ENCODE measurements at places on chromosomes 4 and X.

- DNase-seq = no peak
Observed at GRCh38 chrX:142923201-142923600, 102.5 kb upstream of the SPANXN4 start.

DNA sequence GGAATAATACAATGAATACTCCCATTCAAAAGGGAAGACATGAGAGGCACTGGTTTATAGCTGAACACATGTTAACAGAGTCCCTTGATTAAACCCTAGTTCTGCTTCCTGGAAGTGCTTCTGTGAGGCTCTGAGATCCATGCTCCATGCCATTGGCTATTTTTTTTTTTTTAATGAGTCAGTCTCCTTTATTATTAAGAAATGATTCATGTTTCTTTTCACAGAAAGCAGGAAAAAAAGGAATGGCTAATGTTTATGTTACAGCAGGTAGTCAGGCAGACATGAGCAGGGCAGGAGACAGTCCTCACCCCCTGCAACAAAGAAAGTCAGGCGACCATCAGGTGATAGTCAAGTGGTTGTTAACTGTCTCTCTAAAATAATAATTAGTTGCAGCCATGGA lies 598.7 kb downstream of the EPHA5 start:
- DNase-seq = no peak

DNA sequence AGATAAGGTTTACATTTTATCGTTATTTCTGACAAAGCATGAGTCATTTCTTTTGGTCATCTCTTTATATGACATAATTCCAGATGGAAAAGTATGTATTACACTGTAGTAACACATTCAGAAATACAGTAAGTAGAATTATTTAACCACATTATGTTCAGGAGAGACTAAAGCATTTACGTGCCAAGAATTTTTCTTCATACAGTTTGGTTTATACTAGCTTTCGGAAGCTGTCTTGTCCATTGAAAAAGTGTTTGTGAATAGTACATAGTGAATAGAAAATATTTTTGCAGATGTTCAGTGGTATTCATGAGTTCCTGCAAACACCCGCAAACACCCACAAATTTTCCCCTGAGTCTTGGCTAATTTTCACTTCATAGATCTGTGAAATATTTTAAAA lies 1033.0 kb upstream of the INTU start:
- no peak for DNase-seq

GRCh38 chrX:119459181-119459580 lies 9.1 kb upstream of the SLC25A5 start:
- DNase-seq = no peak

GRCh38 chrX:139156356-139156755 lies 374.2 kb upstream of the F9 start:
- DNase-seq = no peak

DNA sequence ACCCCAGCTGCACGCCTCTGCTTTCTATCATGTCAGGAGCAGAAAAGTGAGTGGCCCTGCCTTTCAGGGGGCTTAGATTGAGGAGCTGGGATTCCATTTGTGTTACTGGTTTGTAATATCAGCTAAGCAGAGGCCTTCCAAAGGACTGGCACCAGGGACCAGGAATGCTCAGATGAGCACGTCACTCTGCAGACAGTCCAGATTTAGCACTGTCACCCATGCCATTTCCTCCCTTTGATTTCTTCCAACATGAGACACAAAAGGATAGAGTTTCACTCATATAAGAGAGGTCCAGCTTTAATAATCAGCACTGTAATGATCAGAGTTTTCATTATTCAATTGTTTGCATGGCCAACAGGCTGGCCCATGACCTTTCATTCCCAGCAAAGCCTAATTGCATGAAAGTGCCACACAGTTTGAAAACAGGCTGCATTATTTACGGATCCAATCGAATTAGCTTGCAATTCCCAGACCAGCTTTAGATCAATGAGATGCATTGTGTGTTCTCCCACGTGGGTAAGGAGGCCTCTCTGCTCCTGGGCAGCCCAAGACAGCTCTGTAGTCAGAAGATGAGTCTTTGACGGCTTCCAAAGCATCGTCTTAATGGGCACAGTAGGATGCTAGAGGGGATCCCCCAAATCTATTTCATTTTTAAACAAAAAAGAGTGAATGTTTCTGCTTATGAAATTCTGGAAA lies 9.8 kb upstream of the SLC2A9 start:
- no peak for DNase-seq

DNA sequence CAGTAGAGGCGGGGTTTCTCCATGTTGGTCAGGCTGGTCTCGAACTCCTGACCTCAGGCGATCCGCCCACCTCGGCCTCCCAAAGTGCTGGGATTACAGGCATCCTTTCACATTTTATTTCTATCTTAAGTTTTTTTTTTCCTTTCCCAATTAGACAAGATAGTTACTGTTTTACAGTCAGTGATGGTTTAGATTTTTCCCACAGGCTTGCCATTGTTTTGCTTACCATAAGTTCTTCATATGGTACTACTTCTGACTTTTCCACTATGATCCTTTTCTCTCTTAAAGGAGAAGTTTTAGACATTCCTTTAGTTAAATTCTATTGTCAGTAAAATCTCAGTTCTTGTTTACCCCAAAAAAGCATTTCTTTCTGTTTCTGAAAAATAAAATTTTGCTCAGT lies 462.6 kb downstream of the CENPC start:
- DNase-seq = no peak

GRCh38 chrX:63746278-63746677 lies 38.7 kb downstream of the ARHGEF9 start:
- DNase-seq = no peak

GRCh38 chrX:44568196-44568595 lies 25.5 kb upstream of the FUNDC1 start:
- DNase-seq = no peak

DNA sequence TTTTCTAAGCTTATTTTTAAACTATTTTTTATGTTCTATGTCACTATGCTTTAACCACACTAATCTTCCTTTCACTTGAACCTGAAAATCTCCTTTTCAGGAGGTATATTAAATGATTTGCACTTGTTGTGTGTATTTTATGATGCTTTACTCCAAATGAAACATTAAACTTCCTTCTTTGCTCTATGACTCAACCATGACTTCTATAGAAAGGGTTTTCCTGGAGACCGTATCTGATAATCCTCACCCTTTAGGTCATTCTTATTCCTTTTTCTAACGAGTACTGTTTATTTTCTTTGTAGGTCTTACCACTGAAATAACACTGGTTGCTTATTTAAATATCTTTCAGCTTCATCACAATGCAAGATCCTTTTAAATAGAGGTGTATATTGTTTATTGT lies 1163.2 kb downstream of the PCDH18 start:
- DNase-seq = no peak

DNA sequence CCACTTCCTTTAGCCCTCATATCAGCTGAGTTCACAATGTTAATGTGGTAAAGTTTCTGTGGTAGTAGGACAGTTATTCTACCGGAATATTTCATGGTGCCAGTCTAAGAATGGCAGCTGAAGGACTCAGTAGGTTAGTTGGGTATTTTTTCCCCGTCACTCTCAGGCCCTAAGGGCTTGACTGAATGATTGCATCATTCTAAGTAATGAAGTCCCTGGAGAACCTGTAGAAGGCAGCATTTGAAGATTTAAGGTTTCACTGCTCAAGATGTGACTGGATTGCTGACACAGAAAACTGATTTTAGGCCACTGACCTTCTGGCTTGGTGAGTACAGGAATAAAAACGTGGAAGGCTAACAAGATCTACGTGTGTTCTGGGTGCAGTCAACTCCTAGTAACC lies 657.3 kb downstream of the PCDH19 start:
- no peak for DNase-seq

- no peak for DNase-seq
Observed at GRCh38 chrX:148940411-148940996, 440.1 kb downstream of the AFF2 start.

DNA sequence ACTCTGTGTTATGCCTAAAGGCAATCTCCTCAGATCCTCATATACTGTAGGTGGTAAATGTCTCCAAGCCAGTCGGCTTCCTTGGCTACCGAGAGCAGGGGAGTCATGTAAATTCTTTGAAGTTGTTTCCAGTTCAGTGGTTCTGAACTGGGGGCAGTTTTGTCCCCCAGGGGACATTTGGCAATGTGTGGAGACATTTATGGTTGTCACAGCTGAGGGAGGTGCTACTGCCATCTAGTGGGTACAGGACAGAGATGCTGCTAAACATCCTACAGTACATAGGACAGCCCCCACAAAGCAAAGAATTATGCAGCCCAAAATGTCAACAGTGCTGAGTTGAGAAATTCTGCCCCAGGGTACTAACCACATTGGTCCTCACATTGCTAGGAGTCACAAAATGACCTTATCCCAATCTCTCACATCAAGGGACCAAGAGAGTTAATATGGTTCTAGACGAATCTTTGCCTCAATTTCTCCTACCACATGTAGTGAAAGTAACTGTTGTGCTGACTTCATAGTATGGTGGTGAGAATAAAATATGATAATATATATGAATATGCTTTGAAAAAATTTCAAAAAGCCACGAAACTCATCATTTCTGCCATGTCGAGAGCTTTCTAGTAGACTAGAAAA lies 104.4 kb upstream of the ARHGAP24 start:
- no peak for DNase-seq

DNA sequence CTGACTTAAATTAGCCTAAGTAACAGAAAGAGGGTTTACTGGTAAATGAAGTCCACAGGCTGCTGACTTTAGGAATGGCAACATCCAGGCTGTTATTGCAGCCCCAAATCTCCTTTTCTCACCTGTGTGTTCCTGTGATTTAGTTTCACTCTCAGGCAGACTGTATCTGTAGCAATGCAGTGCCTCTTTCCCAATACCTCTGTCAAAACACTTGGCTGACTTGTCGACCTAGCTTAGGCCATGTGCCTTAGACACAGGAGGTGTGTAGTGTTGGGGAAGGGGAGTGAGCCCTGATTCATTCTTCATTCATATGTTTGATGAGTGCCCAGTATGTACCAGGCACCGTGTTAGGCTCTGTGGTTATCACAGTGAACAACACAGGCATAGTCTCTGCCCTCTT lies 46.9 kb downstream of the JADE3 start:
- DNase-seq = no peak

DNA sequence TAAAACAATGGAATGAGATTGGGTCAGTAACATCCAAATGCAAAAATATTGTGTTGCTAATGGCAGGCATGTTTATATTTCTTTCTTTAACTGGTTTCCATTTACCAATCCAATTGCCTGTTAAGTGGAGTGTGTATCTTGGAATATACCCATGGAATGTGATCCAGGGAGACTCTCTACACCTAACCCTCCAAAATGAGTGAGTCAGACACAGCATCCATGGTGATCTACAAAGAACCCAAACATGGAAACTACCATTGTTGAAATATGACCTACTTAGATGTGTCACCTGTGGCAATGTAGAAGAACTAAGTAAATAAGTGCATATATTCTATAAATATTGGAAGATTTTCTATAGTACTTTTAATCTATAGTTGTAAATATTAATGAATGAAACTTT lies 110.3 kb downstream of the AREG start:
- no peak for DNase-seq

DNA sequence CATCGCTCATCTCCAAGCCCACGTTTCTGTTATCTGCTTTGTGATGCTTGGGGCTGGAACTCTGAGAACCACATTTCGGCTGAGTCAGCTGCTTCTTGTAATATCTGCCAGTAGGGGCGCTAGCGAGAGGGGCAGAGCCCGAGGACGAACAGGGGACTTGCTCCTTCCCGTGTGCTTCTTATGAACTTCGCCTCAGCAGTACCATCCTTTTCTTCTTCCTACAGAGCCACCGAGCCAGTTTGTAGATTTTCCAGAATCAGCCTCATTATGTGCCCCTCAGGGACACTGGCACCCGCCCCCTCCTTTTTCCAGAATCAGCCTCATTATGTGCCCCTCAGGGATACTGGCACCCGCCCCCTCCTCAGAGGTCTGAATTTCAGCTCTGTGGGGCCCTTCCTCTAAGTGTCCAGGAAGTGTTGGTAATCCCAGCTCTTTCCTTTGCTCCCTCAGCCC lies 441.7 kb upstream of the RASGEF1B start:
- DNase-seq = peak; percentile 31

DNA sequence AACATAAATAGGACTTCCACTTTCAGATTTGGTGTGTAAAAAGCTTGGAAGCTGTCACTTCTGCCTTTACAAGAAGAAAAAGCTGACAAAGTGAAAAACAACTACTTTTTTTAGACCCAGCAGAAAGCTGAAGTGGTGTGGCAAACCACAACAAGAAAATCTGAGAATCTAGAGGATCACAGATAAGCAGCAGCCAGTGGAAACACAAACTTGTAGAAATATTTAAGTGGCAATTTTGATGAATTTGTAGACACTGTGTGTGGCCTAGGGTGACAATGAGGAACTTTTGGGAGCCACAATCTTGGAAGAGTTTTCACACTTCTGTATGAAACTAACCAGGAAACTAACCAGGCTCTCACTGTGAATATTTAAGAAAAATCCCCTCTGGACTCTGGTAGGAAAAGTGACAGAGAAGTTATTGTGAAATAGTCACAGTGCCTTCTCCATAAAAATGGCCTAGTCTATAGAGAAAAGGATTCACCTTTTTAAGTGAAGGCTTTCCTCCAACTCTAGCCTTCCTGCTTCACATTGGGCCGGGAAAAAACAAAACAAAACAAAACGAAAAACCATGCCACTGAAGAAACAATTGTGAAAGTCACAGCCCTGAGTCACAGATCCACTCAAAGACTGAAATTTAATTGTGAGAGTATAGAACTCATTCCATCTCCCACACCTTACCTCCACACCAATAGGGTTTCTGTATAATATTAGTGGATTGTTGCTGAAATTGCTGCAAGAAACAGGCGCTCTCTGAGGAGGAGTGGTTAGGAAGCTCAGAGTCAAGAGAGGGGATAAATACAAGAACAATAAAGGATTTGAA lies 26.7 kb upstream of the GUCY1A1 start:
- no peak for DNase-seq

DNA sequence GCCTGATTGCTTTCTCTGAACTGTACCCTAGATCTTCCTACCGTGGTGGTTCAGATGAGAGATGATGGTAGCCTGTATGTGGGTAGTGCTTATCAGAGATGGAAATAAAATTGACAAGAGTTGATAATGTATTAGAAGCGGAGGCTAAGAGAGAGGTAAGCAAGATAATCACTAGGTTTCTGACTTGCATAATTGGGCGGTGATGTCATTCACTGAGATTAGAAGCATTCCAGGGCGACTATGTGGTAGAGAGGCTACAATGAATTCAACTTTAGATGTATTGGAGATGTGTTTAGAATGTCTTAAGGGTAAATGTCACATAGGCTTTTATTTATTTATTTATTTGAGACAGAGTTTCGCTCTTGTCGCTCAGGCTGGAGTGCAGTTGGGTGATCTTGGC lies 415 bp upstream of the TENM3 start:
- DNase-seq = no peak

- no peak for DNase-seq
Observed at GRCh38 chr4:94333866-94334265, 8.8 kb downstream of the HPGDS start.

GRCh38 chr4:156829201-156829873 lies 142.3 kb downstream of the PDGFC start:
- no peak for DNase-seq

- no peak for DNase-seq
Observed at GRCh38 chrX:134533952-134534351, 74.0 kb downstream of the HPRT1 start.

DNA sequence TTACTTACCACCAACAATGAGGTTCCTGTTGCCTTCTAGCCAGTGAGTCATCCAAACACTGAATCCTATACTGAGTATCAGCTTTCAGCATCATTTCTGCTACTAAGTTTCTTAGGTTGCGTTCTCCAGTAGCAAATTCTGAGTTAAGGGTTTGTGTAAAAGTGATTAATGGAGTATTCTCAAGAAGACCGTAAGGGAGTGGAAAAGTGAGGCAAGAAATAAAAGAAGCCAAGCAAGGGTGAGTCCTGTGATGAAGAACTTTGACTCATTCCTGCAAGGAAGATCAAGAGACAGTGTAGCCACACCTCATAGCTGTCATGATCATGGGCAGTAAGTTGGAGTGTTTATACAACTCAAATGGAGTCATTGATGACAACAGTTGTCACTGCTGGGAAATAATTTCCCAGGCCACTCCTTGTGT lies 446.2 kb downstream of the RAPGEF2 start:
- DNase-seq = no peak

Data from stimulated activated CD4-positive, alpha-beta T cell treated with anti-CD3 and anti-CD28 coated beads, Interleukin-4, amount 100 ng/mL, for 4 hours (primary cell).